ENCODE measurements at places on chromosomes 5 and 9.

- no peak for DNase-seq
These were observed 588.6 kb upstream of the GRAMD2B start for GRCh38 chr5:125834438-125835115.

GRCh38 chr5:135138116-135138850 lies 104.3 kb upstream of the PITX1 start:
- no peak for DNase-seq

DNA sequence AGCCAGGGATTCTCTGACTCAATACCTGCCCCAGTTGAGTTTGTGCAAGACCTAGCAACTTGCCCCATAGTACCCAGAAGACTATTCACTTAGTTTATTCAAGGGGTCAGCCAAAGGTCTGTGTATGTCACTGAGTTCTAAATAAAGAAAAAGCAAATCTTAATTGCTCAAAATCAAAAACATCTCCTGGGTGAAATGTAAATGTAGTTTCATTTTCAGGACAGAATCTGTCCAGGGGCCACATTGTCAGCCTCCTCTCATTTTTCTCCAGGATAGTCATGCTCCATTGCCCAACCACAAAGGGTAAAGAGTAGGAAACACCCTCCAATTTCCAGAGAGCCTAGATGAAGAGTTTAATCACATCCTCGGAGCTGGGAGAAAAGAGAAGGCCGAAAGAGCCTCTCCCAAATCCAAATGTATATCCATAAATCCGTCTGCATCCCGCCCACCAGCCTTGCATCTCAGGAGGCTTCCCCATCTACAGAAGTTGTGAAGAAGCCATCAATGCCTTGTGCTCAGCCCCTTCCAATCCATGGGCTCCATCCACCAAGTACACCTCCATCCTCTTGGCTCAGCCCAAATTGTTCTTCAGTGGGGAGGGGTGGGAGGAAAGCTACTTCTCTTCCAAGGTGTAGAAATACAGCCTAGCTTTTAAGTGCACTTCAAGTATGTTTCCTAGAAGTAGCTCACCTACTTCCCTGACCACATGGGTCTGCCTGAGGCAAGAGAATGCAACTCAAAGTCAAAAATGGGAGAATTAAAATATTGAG lies 26.9 kb downstream of the ADAM19 start:
- no peak for DNase-seq

DNA sequence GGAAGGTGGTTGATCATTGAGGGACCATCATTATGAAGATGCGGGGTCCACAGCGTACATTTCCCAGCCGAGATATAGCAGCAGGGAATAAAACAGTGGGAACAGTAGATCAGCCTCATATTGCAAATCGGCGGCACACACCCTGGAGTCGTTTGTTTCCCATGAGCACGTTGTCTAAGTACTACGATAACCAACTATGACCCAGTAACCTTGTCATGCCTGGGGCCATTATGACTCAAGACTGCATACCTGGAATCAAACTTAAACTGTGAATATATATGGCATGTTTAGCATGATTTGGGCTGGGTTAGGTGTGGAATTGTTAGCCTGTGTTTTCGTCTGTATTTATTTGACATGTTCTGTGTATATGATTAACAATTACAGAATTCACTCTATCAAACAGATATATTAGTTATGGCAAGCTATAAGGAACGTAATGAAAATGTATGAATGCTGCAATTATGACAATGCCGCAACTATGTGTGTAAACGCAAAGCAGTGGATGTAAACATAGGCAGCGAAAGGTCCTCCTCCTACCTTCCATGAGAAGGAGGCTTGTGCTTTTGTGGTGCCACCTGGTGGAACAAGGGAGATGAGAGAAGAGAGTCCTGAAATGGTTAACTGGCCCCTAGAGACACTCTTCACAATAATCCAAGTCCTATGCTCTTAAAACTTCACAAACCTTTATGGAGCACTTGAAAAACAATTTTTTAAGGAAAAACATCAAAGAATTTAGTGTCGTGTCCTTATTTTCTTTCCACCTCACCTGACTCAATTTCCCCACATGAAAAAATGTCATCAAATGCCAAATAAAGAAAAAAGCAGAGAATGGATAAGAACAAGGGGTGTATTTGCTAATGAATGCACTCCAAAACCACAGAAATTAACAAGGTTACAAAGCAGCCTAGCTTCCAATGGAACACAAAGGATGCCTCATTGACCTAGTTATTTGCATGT lies 47.1 kb downstream of the SEMA5A start:
- no peak for DNase-seq
